ENCODE measurements at places on chromosomes 5 and 9.

DNA sequence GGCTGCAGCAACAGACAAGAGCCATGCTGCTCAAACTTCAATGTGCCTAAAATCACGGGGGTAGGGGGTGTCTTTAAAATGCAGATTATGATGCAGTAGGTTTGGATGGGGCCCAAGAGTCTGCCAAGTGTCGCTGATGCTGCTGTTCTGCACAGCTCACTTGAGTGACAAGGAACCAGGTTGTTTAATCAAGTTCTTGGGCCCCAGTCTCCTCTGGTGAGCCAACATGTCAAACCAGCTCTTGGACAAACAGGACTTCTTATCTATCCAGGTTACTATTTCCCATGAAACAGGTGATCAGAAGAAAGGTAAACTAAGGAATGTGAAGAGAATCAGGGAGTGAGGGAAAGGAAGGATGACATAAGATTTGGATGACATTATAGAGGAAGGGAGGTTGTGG is 78.0 kb downstream of the APBA1 start:
- no peak for DNase-seq

DNA sequence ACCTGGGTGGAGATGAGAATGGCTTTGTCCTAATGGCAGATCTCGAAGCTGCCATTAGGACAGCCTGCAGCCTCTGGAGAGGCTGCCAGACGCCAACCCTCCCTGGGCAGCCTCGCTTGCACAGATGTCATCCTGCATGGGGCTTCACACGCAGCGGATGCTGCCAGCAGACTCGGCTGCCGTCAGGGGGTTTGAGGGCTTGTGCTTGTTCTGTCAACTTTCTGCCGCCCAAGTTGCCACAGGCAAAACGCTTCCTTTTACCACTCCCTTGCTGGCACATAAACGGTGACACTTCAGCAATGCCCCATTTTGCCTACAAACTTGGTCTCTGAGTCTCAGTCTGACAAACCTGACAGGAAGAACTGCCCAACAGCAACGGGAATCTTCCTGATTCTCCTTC is 24.7 kb downstream of the DAP start:
- no peak for DNase-seq

DNA sequence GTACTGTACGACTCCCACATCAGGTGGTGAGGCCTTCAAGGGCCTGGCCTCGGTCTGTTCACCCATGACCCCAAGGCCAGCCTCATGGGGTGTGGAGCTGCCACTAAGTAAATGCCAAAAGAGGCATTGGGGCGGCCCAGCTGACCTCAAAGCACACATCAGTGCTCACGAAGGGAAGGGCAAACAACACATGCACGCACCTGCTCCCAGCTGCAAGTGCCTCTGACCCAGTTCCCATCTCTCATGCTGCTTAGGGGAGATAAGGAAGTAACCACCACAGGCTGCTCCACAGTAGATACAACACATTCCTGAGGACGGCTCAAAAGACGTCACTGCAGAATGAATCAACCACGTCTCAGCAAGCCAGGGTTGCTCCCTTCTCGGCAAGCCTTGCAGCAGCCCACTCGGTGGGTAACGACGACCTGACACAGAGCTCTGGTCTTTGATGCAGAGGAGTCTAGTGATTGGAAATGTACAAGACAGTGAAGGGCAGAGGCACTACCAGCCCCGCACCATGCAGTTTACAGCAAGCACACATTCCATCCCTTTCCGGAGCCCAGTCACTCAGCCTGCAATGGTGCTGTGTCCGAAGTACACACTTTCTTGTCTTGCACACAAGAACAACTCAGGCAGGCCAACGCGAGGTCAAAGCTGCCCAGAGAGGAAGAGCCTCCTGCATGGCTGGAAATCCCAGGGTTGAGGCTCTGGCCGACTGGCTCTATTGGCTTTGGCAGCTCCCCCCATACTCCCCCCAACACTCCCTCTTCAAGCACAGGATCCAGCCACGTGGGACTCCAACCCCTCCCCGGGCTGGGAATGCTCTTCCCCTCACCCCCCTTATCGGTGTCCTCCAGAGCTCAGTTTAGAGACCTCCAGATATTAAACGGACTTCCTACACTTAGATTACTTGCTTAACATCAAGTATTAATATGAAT is 31.8 kb downstream of the FABP6 start:
- DNase-seq, result no peak

DNA sequence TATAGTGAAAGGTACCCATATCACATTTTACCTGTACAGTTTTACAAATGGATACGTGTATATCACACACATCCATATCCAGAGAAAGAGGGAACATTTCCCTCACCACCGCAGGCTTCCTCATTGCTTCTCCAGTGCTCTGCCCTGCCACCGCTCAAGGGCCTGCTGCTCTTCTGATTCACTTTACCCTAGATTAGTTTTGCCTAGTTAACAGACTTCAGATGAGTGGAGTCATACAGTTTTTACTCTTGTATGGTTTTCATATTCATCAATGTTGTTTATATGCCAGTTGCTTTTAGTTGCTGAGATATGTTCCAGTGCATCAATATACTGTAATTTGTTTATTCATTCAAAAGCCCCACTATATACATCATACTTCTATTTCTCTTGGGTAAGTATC is 53.9 kb upstream of the POMT1 start:
- no peak for DNase-seq

DNA sequence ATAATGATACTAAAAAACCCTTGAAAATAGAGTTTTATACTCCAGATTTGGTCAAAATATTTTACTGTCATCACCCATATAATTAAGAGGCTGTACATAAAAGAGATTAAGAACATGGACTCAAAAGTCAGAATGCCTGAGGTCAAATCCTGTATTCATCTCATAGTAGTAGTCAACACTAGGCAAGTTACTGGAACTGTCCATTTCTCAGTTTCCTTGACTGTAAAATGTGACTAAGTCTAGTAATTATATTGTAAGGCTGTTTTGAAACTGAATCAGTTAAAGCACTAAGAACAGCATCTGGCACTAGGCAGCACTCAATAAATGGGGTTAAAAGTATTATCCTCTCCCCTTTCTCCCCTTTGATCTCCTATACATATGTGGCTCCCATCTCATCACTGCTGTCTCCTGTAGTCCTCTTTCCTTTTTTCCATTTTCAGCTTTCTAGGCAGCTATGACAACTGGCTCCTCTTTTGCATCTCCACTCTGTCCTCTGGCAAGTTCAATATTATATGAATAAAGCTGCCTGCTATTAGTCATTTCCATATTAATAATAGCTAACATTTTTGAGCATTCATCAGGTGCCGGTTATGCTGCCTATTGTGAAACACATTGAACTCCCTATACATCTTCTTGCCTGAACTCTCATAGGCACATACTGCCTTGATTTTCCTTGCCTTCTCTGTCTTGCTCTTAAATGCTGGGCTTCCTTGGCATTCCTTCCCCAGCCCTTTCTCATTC is 185.8 kb upstream of the NREP start:
- DNase-seq, result no peak

GRCh38 chr5:7886849-7887475 is 18.0 kb downstream of the MTRR start:
- DNase-seq, result no peak

DNA sequence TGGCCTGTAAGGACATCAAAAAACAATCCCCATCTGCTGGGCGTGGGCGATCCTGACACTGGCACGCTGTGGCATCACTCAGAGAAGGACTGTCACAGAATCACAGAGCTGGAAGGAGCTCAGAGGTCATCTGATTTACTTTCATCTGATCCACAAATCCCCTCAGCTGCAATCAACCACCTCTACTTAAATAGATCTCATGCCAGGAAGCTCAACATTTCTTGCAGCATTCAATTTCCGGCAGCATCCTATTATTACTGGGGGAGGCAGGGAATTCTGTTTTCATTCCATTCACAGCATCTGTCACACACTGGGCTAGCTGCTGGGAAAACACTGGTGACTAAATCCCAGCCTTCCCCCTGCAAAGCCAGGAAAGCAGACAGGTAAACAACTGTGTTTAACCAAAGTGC is 38.3 kb downstream of the RETREG1 start:
- DNase-seq, result no peak

- no peak for DNase-seq
Observed at GRCh38 chr9:87643778-87644570, 81.9 kb upstream of the CTSL start.

DNA sequence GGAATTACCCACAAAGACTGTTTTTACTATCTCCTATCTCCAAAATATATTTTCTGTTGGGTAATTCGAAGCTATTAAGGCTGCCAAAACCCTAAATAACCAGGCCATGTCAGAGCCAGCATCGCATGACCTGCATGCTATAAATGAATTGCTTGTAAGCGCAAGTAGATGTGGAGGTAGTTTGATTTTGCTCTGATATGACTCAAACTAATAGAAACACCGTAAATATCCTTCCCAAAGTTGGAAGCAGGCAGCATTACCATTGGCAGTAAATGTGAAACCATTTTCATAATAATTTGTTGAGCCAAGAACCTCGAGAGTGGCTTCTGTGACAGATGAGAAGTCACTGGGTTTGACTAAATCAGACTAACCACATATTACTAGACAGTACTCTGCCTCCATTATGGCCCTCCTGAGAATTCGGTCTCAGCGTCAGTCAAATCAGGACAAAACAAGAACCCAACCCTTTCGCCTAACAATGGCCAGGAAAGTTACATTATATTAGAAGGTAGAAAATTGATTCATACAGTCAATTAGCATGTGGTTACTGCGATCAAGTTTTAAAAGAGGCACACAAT is 289.8 kb downstream of the SPOCK1 start:
- no peak for DNase-seq

GRCh38 chr5:93578813-93579691 is 2.0 kb downstream of the NR2F1-AS1 start:
- DNase-seq, result no peak

DNA sequence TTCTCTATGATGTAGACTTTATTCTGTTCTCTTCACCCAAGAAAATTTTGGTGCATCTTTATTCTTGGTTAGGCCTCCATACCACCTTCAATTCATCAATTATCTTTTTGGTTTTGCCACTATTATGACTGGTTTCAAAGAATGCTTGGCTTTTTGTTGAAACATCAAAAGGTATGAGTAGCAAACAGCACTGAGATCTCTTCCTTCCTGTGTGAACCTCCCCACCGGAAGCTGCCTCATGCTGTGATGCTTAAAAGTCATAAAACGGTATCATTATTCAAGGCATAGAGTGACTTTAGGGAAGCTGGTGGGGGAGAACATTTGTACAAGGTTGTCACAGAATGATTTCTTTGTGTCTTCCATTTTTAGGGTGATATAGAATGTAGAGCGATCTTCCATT is 70.6 kb downstream of the IQGAP2 start:
- DNase-seq, result peak; percentile 46

All from stimulated activated CD4-positive, alpha-beta T cell treated with anti-CD3 and anti-CD28 coated beads, Interleukin-1b, Interleukin-23, amount 100 ng/mL, for 4 hours (primary cell).